ENCODE measurements at places on chromosomes 7 and 10.

- DNase-seq, result no peak
These were observed 26.0 kb downstream of the DUSP5 start for GRCh38 chr10:110523736-110524135.

GRCh38 chr10:88680958-88681357 lies 16.7 kb downstream of the LIPF start:
- no peak for DNase-seq

GRCh38 chr7:11379641-11380040 lies 406.0 kb downstream of the PHF14 start:
- DNase-seq, result no peak

GRCh38 chr7:134811765-134812164 lies 32.3 kb downstream of the CALD1 start:
- peak; percentile 59 for DNase-seq

DNA sequence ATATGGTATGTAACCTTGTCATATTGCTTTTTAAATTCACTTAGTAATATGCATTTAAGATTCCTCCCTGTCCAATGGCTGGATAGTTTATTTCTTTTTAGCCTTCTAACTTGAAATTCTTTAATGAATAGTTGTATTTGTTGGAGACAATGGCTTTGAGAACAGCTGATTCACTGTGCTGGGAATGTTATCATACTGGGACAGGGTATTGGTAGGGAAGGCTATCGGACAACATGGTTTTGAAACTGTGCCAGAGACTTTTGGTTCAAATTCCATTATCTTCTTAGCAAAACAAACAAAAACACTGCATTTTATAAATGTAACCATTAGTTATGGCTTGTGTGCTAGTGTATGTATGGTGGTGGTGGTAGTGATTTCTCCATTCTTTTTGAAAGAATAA lies 517.1 kb upstream of the ANKRD30A start:
- DNase-seq, result peak; percentile 31

GRCh38 chr7:156875766-156876165 lies 17.2 kb downstream of the LMBR1 start:
- no peak for DNase-seq

GRCh38 chr7:29216128-29216527 lies 21.6 kb downstream of the CHN2 start:
- no peak for DNase-seq

- no peak for DNase-seq
These were observed 341.5 kb upstream of the ZMIZ1 start for GRCh38 chr10:78727251-78727650.

- no peak for DNase-seq
These were observed 141.3 kb upstream of the MINDY3 start for GRCh38 chr10:16001581-16001980.

- DNase-seq, result no peak
These were observed 25.4 kb upstream of the ELN start for GRCh38 chr7:74002474-74003017.

DNA sequence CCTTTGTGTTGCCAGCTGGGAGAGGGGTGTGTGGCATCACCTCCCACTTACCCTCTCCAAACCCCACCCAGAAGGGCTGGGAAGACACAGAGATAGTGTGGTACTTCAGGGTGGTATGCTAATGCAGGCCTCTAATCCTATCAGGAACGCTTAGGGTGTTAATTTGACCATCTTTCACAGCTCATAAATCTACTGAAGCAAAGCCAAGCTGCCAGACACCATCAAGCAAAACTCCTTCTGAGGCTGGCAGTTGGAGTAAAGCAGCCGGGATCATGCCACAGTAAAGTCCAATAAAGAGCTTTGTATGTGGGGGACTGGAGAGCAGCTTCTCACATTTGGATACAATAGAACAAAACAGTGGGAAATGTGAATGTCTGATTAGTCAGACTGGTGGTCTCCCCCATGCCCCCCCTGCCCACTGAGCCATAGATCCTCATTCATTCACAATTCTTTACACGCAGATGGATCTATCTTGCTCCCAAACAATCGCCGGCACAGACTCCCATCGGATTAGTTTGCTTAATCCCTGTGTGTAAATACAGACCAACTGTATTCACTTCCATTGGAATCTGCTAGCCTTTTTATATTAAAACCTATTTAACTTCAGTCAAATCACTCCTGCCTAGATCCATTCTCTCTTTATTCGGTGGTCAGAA lies 29.6 kb downstream of the FGFBP3 start:
- DNase-seq, result no peak

DNA sequence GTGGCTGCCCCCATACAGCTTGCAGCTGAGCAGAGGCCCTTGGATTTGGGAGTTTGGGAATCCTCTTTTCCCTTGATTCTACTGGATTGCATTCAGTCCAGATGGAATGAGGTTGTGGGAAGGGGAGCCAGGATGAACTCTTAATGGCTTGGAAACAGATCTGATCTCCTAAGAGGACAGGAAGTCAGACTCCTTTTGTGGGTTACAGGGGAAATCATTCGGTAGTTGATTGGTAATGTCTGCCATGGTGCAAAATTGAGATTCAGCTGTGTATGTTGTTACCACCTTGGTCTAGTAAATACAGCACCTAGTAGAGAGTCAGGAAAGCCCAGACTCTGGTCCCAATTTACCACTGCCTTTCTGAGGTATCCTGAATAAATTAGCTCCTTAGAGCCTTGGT lies 144.2 kb upstream of the TNRC18 start:
- no peak for DNase-seq

GRCh38 chr10:77578583-77579227 lies 58.9 kb downstream of the KCNMA1 start:
- no peak for DNase-seq

- no peak for DNase-seq
These were observed 20.5 kb upstream of the ZNF273 start for GRCh38 chr7:64882341-64883112.

GRCh38 chr7:8283968-8284367 lies 22.0 kb upstream of the ICA1 start:
- no peak for DNase-seq

DNA sequence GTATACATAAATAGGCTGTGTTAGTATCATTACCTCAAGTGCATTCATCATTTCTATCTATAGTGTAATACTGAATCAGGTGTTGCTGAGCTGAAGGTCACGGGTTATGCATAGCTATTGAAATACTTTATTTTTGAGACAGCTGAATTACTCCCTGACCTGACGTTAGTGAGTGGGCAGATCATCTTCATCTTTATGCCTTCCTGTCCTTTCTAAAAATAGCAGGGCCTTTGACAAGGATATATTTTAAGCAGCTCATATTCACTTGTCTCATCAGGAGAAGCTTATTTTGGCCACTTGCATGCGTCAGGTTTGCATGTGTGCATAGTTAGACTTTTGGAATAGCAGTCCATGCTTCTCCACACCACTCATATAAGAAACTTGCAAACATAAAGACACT lies 63.6 kb upstream of the DKK1 start:
- no peak for DNase-seq

DNA sequence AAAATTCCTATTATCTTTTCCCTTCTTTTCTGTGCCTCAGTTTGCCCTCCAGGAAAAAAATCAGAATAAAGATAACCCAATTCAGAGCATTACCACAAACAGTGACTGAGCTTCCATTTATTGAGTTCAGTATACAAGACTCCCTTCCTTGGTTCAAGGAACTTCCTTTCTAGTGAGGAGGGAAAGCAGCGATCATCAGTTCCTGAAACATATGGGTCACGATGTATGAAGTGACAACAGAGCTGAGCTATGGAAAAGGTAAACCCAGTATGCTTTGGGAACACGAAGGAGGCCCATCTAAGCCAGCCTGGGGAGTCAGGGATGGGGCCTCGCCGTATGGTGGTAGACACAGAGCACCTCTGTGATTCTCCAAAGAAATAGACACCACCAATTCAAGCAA lies 15.8 kb downstream of the C10orf71 start:
- DNase-seq, result no peak

DNA sequence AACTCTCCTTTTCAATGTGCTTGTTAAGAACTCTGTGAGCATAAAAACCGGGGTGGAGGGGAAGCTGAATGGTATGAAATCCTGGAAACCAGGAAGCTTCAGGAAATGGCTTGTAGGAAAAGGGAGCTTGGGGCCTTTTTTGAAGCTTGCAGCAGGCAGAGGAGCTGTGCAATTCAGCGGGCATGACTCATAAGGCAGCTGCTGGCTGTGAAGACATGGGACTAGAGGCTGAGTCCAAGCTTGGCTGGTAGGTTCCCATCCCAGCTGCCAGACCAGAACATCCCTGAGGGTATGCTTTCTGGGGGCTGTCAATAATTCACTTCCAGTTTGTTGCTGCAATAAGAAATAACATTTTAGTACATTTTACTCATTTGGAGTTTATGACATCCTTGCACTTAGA lies 36.8 kb upstream of the CDC14C start:
- no peak for DNase-seq

DNA sequence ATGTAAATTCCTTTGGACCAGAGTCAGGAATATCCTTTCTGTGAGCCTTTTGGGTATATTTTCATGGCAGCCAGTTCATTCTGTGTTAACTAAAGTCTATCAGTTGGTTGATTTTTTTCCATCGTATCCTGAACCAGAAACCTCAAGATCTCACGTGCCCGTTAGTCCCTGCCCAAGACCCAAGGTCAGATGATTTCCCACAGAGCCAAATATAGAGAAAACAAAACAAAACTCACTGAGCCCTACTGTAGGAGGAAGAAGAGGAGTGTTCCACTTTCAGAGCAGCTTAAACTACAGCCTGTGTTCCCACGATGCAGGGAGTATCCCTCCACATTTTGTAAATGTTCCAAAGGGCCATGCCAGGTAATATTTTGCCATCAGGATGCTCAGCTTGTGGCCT lies 96.0 kb upstream of the ADO start:
- no peak for DNase-seq

- no peak for DNase-seq
These were observed 43.3 kb upstream of the FZD8 start for GRCh38 chr10:35685402-35685801.

DNA sequence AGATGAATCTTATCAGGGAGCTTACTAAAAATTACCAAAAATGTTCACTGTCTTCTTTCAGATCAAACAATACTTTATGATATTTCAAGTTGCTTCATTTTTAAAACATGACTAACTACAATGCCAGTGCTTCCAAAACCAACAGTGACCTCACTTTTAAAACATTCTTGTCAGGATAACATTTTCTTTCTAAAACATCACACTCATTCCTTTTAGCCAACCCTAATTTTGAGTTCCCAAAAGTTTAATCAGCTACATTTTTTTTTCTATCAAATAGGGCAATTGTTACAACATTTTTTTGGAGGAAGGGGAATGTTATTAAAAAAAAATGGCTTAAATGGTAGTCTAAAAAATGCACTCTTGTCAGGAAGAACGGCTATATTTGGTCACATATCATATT lies 37.3 kb downstream of the RTKN2 start:
- no peak for DNase-seq

GRCh38 chr10:112438356-112438755 lies 8.4 kb downstream of the ZDHHC6 start:
- no peak for DNase-seq

DNA sequence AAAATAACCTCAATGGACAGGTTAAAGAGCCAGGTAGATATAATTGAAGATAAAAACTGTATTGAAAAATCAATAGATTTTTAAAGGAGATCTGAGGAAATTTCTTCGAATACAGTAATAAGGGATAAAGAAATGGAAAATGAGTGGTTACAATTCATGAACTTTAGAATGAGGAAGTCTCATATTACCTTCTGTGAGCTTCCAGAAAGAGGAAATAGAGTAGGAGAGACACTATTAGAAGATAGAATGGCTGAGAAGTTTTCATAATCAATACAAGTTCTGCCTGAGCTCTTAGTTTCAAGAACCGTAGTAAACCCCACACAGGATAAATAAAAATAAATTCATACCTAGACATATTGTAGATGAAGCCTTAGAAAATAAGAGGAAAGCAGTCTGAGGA lies 11.5 kb downstream of the SDK1 start:
- no peak for DNase-seq

GRCh38 chr10:69439350-69439739 lies 11.9 kb upstream of the TSPAN15 start:
- DNase-seq, result no peak

GRCh38 chr10:113846036-113846435 lies 7.8 kb downstream of the DCLRE1A start:
- no peak for DNase-seq

DNA sequence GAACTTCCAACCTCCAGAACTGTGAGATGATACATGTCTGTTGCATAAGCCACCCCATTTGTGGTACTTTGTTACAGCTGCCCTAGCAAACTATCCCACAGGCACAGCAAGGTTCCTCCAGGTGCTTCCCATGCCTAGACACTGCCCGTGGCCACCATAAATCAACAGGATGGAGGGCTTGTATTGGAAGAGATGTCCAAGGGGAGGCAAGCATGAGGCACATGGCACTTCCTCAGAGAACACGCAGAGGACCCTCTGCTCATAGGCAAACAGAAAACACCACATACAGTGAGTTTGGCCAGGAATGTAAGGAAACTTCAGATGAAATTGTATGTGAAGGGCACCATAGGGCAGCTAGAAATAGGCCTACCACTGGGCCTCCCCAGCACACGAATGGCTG lies 291.1 kb downstream of the GRID1 start:
- no peak for DNase-seq

GRCh38 chr10:89838044-89838615 lies 136.7 kb downstream of the KIF20B start:
- no peak for DNase-seq

DNA sequence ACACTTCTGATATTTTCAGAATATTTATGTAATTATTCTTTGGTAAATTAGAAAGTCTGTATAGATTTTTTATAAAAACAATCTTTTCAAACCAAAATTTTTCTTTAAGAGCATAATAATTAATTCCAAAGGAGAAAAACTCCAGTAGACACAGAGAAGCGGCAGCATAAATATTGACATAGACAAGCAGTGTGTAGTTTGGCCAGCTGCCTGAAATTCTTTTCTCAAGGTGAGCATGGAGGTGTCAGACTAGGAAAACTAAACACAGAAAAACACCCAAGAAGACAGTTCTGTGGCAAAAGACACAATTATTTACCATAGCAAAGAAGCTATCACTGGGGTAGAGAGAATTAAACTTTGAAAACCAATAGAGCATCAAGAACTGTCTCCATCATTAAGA lies 82.4 kb downstream of the KLF6 start:
- no peak for DNase-seq

DNA sequence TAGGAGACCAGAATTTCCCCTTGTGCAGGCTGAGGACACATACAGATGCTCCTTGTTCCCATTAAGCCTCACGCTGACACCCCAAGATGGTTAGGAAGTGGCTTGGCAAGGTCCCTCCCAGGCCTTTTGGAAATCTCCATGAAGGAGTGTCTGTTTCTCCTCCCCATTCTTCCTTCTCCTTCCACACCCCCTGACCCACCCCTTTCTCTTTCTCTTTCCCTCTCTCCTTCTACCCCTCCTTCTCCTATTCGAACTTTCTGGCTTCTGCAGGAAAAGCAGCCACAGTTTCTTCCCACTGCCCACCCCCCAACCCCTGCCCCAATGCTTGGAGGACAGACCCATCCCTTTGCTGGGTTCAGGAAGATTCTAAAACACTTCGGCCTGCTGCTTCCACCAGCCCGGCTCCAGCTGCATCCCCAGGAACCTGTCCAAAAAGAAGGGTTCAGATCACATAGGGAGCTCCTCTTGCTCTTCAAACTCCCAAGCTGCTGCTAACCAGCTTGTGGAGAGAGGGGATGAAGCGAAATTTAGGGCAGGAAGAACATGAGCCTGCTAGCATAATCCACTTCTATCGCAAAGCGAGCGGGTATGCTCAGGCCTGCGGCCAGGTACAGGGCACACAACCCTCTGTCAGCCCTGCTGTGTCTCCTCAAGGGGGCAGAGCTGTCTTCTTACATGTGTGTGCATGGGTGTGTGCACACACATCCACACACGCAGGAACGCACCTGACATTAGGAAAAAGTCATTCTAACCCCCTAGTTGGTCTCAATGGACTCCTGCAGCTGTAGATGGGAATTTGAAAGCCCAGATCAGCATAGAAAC lies 80.4 kb downstream of the PPP1R3C start:
- no peak for DNase-seq

Measured in skeletal muscle cell (primary cell).